Activated T-helper 2 cell treated with anti-CD3 and anti-CD28 coated beads, Interferon-gamma antibody, Interleukin-2, Interleukin-4, amounts not matched to agents 10 μg/mL and 5 μg/mL and 100 μg/mL, durations not matched to agents 14 hours and 24 hours and 36 hours (primary cell): ENCODE measurements at places on chromosomes 5 and 9.

- DNase-seq: no peak
Measured at GRCh38 chr9:78539904-78540303, 243.0 kb downstream of the PSAT1 start.

GRCh38 chr5:84131372-84131771 is 253.3 kb downstream of the EDIL3 start:
- DNase-seq: no peak

- no peak for DNase-seq
Measured at GRCh38 chr5:37916525-37916924, 76.7 kb upstream of the GDNF start.

GRCh38 chr9:126457890-126458289 is 131.3 kb downstream of the MVB12B start:
- no peak for DNase-seq

- DNase-seq: peak; percentile 75
Measured at GRCh38 chr5:177116631-177117373, 16.8 kb upstream of the NSD1 start.

- peak; percentile 61 for DNase-seq
Measured at GRCh38 chr5:179679014-179679674, 1.7 kb downstream of the CBY3 start.

DNA sequence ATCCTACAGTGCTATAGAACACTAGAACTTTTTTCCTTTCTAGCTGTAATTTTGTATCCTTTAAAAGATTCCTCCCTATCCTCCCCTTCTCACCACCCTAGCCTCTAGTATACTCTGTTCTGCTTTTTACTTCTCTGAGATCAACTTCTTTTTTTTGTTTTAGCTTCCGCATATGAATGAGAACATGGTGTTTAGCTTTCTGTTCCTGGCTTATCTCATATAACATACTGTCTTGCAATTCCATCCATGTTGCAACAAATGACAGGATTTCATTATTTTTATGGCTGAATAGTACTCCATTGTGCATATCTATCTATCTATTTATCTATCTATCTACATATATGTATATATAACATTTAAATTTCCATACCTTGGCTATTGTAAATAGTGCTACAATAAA is 126.0 kb upstream of the MAN2A1 start:
- DNase-seq: no peak

DNA sequence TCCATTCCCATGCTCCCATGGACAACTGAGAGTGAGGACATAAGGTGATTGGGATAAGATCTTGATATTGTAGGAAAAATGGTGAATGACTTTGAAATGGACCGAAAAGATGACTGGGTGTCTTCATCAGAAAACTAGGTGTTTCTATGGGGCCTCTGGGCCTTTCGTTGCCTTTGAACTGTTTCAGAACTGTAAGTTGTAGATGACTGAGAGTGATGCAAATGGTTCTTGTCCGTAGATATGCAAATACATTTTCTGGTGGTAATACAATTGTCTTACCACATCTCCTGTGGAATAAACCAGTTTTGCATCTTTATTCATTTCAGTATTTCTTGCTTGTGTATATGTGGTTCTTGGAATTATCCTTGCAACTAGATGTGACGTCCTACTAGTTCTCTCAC is 16.0 kb upstream of the TEX48 start:
- no peak for DNase-seq

- no peak for DNase-seq
Measured at GRCh38 chr5:178420354-178420781, 169.8 kb downstream of the COL23A1 start.

GRCh38 chr9:95029288-95029687 is 288.2 kb downstream of the FANCC start:
- DNase-seq: no peak

- no peak for DNase-seq
Measured at GRCh38 chr5:139845846-139846681, 50.5 kb downstream of the PSD2 start.
